ENCODE measurements at places on chromosomes 7 and 10.

- DNase-seq = no peak
Measured at GRCh38 chr7:114864278-114864677, 57.6 kb upstream of the MDFIC start.

- DNase-seq = no peak
Measured at GRCh38 chr7:20235288-20235687, 18.1 kb upstream of the MACC1 start.

DNA sequence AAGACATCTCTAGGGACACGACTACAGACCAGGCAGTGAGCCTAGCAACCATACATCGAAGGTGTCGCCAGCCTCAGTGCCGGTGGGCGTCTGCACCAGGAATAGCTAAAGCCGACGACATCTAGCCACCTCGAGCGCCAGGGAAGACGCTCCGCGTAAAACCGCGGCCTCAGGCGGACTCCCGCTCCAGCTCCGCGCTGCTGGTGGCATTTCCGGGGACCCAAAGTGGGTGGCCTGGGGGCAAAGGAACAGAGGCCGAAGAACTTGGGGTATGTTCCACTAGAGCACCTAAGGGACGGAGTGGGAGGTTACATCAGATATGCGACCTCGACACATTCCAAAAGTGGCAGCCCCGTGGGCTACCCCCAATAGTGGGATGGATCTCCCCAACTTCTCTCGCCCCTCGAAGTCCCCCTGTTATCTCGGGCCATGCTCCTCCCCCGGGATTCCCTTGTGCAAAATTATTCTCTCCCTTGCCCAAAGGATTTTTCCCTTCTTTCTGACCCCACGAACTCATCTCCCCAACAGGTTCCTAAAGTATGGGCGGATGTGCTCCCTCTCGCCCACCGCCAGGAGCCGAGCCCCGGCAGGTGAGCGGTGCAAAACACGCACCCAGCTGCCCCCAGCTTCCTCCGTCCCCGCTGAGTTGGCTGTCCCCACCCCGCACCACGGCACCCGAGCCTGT lies 1.2 kb downstream of the KCNMA1 start:
- no peak for DNase-seq

GRCh38 chr7:8179486-8179885 lies 82.5 kb downstream of the ICA1 start:
- no peak for DNase-seq

DNA sequence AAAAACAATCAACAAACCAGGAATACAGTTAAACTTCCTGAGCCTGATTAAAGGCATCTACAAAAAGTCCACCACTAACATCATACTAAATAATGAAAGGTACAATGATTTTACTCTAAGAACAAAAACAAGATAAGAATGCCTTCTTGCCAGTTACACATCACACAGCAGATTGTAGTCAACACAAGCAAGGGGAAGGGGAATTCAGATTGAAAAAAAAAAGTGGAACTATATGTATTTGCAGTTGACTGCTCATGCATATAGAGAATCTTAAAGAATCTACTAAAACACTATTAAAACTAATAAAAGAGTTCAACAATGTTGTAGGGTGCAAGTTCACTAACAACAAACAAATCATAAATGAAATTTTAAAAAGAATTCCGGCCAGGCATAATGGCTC lies 28.5 kb downstream of the ZNF33B start:
- no peak for DNase-seq

GRCh38 chr7:31111109-31111451 lies 59.0 kb downstream of the ADCYAP1R1 start:
- DNase-seq = no peak

DNA sequence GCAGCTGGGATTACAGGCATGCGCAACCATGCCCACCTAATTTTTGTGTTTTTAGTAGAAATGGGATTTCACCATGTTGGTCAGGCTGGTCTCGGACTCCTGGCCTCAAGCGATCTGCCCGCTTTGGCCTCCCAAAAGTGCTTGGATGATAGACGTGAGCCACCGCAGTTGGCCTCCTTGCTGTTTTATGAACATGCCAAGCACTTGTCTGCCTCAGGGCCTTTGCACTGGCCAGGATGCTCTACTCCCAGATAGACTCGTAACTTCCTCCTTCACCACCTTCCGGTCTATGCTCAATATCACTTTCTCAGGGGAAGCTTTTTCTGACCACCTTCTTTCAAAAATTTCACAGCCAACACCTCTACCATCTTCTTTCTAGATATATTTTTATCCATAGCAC lies 6.3 kb downstream of the SLC26A5 start:
- no peak for DNase-seq

- DNase-seq = peak; percentile 61
Measured at GRCh38 chr10:91908337-91909116, 759 bp downstream of the FGFBP3 start.

DNA sequence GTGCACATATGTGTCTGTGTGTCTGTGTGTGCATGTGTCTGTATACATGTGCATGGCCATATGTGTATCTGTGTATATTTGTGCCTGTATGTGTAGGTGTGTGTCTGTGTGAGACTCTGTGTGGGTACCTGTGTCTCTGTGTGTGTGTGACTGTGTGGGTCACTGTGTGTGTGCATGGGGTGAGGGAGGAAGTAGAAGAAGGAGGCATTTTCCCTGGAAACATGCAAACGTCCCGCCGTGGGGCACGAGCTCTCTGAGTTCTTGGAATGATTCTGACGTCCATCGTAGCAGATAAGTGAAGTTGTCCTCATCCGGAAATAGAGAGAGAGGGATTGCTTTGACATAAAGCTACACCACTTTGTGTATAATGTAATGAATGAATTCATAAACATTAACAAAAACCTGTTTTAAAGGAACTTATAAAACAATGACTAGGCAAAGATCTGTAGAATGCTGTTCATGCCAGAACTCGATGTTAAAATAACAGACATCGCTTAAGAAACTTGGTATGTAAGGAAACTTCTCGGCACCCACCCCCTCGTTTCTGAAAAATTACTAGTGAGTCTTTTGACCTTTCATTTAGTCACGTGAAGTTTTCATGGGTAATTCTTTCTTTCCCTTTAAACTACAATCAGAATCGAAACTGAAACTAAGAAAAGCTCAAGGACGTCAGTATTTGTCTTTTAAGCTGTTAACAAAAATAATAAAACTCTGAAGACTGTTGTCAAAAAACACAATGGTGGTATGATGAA lies 43.6 kb upstream of the KLF6 start:
- DNase-seq = peak; percentile 30

DNA sequence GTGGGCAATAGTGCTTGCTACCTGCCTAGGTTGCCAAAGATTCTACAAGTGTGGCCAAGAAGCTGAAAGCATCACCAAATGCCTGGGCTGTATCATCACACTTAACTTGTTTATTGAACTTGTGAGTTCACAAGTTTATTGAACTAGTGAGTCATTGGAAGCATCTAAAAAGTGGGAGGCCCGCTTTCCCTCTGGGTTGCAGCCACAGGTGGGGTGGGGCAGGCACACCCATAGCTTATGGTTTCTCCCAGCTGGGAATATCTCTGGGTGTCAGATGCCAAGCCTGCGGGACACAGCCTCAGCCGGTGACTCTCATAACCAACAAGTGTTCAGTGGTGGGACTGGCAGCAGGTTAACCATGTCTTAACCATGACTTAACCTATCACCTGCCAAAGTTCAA lies 145.9 kb upstream of the FAM13C start:
- no peak for DNase-seq

- DNase-seq = no peak
Measured at GRCh38 chr7:66100408-66101050, 14.1 kb upstream of the CRCP start.

DNA sequence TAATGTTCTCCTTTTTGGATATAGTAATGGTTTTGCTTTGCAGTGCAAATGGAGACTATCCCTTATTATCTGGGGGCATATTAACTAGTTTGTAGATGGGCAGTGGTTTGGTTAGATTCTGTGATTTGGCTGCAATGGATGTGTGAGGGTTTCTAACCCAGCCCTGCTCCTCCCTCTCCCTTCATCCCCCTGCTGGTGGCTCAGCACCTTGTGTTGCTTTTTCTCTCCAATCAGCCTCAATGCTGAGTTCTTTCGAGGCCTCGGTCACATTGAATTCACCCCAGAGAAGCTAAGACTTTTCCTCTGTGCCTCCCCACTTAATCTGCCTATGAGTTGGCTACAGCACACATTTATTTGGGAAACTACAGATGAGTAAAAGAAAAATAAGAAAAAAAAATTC lies 120.0 kb downstream of the MALRD1 start:
- no peak for DNase-seq

DNA sequence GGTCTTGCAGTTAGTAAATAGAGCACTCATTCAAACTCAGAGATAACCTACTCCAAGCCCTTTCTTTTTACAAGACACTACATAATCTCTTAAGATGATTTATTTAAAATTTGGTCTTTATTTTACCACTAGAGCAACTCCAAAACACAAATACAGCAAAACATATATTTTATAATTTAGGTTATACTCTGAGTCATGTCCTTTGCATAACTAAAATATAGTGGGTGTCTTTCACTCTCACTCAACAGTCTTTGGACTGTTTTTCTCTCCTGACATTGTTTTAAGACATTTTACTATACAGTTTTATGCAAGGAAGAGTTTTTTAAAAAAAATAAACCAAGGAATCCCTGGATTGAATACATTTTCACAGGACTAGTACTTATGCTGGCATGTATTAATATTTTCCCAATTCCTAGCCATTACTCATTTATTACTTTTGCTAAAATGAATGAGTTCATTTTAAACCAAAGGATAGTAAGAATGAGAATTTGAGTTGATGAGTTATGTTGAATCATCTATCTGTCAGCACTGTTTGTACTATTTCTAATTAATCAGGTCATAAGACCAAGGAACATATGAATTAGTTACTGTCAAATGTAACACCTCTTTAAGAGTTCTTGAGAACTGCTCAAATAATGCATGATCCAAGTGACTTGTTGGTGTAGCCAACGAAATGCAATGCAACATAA lies 303.1 kb upstream of the FZD1 start:
- DNase-seq = no peak

GRCh38 chr10:3787016-3787400 lies 2.0 kb upstream of the KLF6 start:
- no peak for DNase-seq

GRCh38 chr7:92794391-92794790 lies 42.0 kb downstream of the CDK6 start:
- no peak for DNase-seq

DNA sequence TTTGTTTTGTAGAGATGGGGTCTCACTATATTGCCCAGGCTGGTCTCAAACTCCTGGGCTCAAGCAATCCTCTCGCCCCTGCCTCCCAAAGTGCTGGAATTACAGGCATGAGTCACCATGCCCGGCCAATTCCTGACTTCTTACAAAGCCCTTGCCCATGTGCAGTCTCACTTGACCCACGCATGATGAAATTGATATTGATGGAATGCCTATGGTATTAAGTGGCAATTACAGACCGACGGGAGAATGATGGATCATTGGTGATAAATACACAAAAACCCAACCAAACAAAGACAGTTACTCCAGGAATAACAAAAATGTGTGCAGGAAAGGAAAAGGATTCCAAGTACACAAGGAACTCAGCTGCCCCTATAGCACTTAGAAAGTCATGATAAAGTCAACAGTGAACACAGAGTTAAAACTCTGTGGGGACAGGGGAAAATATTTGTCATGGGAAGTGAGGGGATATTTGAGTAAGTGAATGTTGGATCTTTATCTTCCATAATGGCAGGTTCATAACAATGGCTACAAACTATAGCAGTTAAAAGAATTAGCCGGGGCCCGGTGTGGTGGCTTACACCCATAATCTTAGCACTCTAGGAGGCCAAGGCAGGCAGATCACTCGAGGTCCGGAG lies 21.6 kb downstream of the HIP1 start:
- DNase-seq = no peak

- DNase-seq = no peak
Measured at GRCh38 chr7:25348104-25348503, 119.8 kb upstream of the NPVF start.

GRCh38 chr7:140005754-140006503 lies 56.8 kb downstream of the PARP12 start:
- DNase-seq = no peak

- no peak for DNase-seq
Measured at GRCh38 chr10:97428572-97428981, 2.6 kb downstream of the PGAM1 start.

- no peak for DNase-seq
Measured at GRCh38 chr7:17593819-17594419, 295.5 kb downstream of the AHR start.

DNA sequence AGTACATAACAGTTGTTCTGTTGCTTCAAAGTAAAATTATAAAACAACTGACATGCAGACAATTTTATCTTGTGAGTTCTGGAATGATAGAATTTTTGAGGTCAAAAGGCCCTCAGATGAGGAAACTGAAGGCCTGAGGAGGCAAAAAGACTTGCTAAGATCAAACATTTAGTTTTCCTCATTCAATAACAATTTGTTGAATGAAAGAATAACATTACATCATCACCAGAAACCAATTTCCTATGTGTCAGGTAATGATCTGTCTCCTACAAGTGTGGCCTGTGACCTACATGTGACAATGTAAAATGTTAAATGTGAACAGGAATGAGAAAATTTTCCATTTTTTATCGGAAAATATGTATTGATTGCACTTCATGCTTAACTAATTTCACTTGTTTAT lies 16.6 kb upstream of the ASB4 start:
- no peak for DNase-seq

DNA sequence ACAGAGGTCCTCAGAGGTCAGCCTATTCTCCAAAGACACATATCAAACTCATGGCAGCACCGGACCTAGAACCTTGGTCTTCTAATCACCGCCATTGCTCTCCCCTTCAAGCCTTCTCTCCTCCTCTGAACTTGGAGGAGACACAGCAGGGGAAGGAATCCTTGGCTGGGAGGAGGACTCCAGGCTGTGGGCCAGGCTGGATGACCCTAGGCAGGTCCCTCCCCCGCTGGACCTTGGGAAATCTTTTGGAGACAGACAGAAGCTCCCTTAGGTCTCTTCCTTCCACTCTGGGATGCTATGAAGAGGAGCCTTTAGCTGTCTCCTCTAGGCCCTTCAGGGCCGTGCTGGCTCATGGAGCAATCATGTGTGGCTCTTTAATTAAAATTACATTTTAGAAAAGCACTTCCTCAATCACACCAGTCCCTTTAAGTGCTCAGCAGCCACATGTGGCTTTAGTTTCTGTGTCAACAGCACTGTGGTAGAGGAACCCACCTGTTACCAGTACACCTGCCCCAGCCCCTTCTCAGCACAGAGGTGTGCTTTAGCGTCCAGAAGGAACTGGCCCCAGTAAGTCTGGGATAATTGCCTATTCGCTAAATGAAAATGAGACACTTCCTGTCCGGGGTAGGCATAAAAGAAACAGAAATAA lies 238.2 kb downstream of the CELF2 start:
- DNase-seq = no peak

DNA sequence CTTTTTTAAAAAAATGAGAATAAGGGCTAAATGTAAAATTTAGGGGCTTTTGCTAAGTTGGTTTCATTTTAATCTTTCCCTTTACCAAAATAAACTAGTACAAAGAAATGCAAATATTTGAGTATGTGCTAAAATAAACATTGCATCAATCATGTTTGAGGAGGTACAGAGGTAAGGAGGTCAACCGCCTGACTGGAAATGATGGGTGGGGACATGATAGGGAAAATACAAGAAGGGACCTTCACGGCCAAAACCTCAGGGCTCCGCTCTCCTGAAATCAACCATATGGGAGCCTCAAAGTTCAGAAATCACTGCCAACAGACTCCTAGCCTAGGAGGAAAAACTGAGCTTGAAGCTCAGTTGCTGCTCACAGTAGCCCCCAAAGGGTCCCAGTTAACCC lies 207.6 kb downstream of the AHR start:
- DNase-seq = no peak

Measured in stimulated activated CD4-positive, alpha-beta T cell treated with anti-CD3 and anti-CD28 coated beads, Interleukin-15, amount 100 ng/mL, for 48 hours (primary cell).